ENCODE measurements at places on chromosomes 16 and 17. TPM values are rescaled to one million over a fixed set of nuclear protein-coding genes. Genes with fewer than 3 reads are reported as not detected.

The PRDM7 gene
- not detected for total RNA-seq

GRCh38 chr17:44280392-44280937, 12.5 kb upstream of the SLC4A1 start:
- no peak for DNase-seq

DNA sequence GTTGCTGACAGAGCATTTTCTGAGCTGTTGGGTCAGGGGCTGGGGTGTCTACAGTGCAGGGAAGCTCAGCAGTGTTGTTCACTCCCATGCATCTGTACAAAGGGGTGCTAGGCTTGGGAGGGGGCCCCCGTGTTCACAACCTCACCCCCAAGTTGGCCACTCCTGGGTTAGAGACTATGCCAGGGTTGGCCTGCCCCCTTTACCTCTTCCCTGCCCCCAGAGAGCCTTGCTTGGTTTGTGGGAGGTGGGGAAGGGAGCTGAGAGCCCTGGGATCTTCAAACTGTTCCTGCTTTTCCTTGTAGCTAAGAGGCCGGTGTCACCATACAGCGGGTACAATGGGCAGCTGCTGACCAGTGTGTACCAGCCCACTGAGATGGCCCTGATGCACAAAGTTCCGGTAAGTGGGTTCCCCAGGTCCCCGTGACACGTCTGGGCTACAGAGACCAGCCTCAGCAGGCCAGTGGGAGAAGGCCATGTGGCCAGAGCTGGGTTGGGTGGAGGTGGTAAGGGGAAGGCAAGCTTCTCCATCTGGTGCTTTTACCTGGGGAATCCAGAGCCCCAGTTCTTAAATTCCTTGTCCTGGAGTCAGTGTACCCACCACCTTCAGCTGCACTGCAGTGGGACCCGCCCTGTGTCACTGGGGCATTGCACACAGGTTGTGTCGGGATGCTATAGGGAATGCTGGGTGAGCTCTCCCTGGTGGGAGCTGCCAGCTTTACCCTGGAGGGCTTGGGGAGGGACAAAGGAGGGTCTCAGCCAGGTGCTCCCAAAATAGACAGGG, 11.8 kb downstream of the GPRC5C start:
- DNase-seq = no peak

GRCh38 chr17:74369221-74369620, 1.9 kb downstream of the GPR142 start:
- no peak for DNase-seq

The IL34 gene
- total RNA-seq = 10.6 TPM

All from urinary bladder (tissue), 4 donors.